PC-3 (cell line): ENCODE measurements at places on chromosomes 11 and 22.

GRCh38 chr11:990101-990500 is 46.4 kb downstream of the MUC6 start:
- no peak for DNase-seq

DNA sequence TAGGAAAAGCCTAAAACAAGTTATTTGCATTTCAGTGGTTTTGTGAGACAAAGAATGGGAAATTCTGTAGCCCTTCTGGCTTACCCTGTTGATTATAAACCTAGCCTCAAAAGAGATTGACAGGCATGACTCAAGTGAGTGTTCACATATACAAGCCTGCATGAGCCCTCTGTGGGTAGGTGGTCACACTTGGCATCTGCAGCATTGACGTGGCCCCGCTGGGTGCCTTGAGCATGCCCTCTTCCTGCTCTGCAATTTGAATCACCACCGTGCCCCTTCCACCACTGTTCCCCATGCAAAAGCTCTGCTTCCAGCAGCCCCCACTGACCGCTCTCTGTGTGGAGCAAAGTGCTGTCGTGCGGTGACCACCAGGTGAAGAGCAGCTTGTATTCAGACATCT is 21.0 kb upstream of the ADSL start:
- no peak for DNase-seq

DNA sequence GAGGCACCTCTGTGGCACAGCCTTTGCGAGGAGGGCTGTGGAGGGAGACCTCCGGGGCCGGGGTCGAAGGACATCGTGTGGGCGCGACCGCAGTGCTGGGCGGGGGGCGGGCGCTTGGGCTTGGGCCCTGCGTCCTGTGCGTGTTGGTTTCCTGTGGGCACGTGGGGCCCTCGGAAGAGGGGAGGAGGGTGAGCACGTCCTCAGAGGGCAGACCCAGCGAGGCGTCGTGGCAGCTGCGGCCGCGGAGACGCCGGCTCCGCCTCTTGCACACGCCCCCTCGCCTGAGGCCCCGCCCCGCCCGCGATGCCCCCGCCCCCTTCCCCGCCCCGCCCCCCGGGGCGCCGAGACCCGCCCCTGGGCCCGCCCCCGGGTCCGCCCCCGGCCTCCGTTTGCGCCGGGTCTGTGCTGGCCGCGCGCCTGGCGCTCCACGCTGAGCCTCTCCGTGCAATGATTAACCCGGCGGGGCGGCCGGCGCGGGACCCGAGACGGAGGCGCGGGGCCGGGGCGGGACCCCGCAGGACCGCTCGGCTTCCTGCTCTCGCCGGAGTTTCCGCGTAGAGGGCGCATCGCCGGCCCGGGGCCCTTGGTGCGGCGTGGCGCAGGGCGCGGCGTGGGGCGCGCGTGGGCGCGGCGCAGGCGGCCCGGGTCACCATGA is at the start of gene PRR5:
Gene PRR5 (plus strand): TSS at position 381 of the 655 bp plus-strand sequence. CDS start 271 bp downstream, at position 652.
- peak; percentile 40 for DNase-seq

GRCh38 chr11:131770801-131771200 is 400.4 kb downstream of the NTM start:
- no peak for DNase-seq

GRCh38 chr22:46044621-46045458 is 67.9 kb upstream of the WNT7B start:
- DNase-seq, result no peak

- DNase-seq, result no peak
Measured at GRCh38 chr11:19704213-19704612, 8.4 kb upstream of the NAV2 start.

- no peak for DNase-seq
Measured at GRCh38 chr11:90192869-90193582, 29.8 kb downstream of the CHORDC1 start.

DNA sequence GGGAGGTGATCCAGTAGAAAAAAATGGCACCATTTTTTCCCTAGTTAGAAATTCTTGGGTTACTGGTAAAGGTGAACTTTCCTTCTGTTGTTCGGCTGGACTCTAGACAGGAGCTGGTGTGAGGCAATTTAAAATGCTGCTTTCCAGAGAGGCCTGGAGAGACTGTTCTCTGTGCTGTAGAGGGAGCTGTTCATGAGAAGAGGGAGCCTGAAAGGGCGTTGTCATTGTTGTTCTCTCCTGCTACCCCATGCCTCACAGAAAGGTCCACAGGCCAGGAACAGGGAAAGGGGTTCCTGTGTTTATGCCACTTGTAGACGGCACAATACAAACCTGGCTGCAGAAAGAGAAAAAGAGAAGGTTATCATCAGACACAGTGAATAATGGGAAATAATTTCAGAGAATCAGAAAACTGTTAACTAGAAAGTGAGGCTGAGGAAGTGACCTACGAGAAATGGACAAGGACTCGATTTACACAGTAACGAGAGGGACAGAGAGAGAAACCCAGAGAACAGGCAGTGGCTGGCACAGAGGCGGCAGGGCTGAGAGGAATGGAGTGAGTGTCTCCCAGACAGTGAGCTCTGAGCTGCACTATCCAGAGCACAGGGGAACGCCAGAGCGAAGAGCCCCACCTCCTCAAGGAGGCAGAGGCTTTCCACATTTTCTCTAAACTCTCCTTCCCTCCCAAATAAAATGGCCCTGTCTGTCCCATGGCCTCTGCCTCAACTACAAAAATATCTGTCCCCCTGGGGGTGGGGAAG is 109.2 kb downstream of the RRM1 start:
- DNase-seq, result no peak

GRCh38 chr11:65524741-65525545 is at the start of gene SCYL1:
SCYL1 (plus strand) TSS chr11:65525083; CDS start chr11:65525154, 71 bp downstream.
- peak; percentile 70 for DNase-seq

- DNase-seq, result peak; percentile 10
Measured at GRCh38 chr11:83219095-83219494, 25.6 kb downstream of the ANKRD42 start.
